Activated gamma-delta T cell treated with anti-CD3 and anti-CD28 coated beads, Interleukin-2, amount 50 U/mL, for 16 hours (primary cell): ENCODE measurements at places on chromosomes 4 and X.

DNA sequence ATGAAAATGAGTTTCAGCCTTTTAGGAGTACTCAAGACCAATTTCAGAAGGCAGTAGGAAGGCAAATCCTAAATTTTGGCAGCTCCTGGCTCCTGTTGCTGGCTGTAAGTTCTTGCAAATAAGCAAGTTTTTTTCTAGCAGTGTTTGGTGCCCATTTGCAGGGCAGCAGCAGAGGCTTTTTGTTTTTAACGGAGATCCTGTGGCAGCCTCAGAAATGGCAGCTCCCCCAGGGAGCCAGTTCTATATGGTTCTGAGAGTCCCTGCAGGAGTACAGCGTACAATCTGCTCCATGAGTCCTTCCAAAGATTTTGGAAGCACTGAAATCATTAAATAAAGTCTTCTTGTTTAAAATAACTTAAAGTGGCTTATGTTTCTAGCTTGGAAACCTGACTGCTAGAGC lies 171.9 kb downstream of the NDST4 start:
- no peak for DNase-seq

DNA sequence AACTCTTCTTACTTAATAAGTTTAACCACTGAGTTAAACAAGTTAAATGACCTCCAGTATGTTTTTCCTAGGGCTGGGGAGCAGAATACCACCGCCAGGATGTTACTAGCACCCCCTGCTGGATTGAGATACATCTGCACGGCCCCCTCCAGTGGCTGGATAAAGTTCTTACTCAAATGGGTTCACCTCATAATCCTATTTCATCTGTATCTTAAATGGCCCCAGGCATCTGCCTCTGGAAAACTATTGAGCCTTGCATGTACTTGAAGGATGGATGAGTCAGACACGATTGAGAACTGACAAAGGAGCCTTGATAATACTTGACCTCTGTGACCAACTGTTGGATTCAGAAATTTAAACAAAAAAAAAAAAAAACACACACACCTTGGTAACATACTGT lies 61.5 kb upstream of the MMAA start:
- peak; percentile 1 for DNase-seq

DNA sequence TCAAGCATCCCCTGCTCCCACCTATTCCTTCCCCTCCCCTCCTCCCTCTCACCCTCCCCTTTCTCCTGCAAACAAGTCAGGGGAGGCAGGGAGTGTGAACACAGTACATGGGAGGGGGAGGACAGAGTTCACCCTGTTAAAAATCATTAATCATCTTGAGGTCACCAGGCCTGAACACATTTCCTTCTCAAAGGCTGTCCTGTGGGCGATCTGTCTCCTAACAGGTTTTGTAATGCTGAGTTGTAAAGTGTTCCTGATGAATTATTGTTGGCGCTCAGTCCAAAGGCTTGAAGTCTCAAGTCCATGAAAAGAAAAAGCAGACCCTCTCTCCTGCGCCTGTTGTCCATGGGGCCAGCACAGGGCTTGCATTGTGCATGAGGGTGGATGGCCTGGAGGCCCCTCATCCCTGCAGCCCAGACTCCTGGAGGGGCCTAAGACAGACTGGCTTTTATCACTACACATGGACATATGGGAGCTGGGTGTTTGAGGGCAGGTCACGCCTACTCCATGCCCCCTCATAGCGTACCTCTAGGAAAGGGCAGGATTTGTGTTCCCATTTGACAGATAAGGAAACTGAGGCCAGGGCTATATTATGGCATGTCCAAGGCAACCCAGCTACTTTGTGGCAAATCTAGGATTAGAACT lies 189.1 kb downstream of the RAB28 start:
- DNase-seq: no peak

- no peak for DNase-seq
Observed at GRCh38 chrX:8815460-8816065, 14.4 kb upstream of the FAM9A start.

GRCh38 chr4:185112104-185112503 lies 31.0 kb upstream of the SLC25A4 start:
- no peak for DNase-seq

- no peak for DNase-seq
Observed at GRCh38 chr4:108483079-108483478, 137.3 kb upstream of the RPL34 start.

- DNase-seq: no peak
Observed at GRCh38 chrX:37779857-37780256, at the start of gene CYBB. CYBB (plus strand) TSS chrX:37780059; CDS start chrX:37780078, 19 bp downstream.

GRCh38 chrX:2325076-2325784 lies 175.5 kb downstream of the DHRSX start:
- DNase-seq: peak; percentile 17

- DNase-seq: no peak
Observed at GRCh38 chr4:174037049-174037448, 246.4 kb downstream of the FBXO8 start.

- DNase-seq: no peak
Observed at GRCh38 chr4:1244081-1244977, 4.6 kb downstream of the CTBP1 start.

- DNase-seq: no peak
Observed at GRCh38 chrX:16970977-16971376, 24.5 kb downstream of the REPS2 start.

GRCh38 chrX:46642145-46642544 lies 68.6 kb downstream of the CHST7 start:
- DNase-seq: no peak

- no peak for DNase-seq
Observed at GRCh38 chr4:33086331-33086925, 2366.3 kb downstream of the PCDH7 start.

GRCh38 chr4:6111354-6111960 lies 88.9 kb downstream of the JAKMIP1 start:
- DNase-seq: no peak

- no peak for DNase-seq
Observed at GRCh38 chrX:39002466-39002865, 201.2 kb downstream of the MID1IP1 start.

GRCh38 chr4:47217884-47218283 lies 186.5 kb downstream of the GABRB1 start:
- no peak for DNase-seq

DNA sequence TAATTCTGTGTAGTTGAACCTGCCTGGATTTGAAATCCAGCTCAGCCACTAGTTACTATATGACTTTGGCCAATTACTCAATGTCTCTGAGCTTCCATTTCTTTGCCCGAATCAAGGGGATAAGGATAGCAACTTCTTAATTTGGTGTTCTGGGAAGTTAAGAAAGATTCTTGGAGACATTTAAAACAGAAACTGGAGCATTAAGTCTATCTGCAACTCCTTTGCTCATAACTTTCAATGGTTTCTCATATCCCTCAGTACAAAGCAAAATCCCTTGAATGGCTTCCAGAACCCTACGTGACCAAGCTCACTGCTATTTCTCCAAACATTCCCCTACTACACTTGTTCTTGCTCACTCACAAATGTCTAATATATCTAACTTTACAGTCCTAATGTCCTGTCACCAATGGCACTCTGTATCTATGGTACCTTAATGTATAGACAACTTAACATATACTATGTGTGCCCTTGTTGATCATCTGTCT lies 849.1 kb upstream of the SLIT2 start:
- no peak for DNase-seq

DNA sequence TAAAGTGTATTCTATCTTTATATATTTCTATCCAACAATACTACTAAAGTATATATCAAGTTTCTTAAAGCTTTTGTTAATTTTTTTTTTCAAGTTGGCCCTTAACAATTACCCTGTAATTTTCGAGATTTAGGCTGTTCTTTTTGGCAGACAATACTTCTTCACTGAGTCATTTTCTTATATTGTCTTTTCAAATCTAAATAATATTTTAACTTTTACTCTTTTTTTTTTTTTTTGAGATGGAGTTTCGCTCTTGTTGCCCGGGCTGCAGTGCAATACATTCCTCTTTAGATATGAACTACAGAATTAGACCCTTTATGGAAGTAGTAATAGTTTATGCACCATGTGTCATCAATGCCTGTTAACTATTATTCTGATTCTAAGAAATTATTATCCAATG lies 120.7 kb downstream of the GLRA3 start:
- DNase-seq: no peak

DNA sequence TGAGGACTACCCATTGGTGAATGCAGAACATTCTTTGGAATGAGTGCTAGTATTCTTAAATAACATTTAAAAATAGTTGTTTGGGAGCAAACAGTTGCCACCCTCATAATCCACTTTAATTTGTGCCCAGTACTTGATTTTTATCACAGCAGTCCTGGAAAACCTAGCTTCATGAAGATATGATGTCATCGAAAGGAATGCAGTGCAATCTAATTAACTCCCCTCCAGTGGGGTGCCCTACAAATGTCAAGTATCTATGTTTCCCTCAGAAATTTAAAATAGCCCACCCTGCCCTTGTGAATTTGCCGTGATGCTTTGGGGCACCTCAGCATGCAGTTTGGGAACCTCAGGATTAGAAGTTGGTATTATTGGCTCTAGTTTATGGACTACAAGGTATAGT lies 5.4 kb downstream of the RAB9A start:
- no peak for DNase-seq

DNA sequence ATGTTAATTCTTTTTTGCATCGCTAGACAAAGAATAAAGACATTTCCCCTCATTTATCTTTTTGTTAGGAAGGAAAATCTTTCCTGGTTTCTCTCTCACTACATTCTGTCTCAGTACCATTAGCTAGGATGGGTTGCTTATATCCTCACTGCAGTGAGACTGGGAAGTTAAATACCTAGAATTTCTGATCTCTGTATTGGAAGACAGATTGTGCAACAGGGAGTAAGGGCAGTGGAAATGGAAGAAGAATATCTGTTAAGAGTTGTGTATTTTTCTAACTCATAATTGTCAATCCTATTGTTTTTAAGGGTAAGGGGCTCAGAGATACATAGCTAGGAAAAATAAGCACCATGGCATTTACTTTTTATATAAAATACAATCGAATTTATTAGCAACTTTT lies 19.6 kb downstream of the PTPN13 start:
- DNase-seq: no peak

DNA sequence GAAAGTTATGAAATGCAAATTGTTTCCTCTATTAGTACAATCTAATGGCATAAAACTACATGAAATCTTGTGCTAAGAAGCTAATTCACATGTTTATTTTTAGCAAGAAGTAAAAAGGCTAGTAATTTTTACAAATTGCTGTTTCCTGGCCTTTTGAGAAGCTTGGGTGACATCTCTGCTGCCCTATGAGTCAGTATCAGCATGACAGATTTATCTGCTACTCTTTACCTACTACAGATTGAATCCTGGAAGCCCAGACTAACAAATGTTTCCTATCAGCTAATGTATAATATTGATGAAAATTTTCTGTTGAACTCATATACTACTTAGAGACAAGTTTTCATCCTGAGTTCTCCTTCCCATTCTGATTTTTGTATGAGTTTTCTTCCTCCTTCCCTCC lies 232.4 kb downstream of the DCTD start:
- DNase-seq: no peak

- no peak for DNase-seq
Observed at GRCh38 chr4:168336837-168337549, 18.4 kb upstream of the DDX60 start.

- no peak for DNase-seq
Observed at GRCh38 chr4:32196950-32197688, 1477.0 kb downstream of the PCDH7 start.

DNA sequence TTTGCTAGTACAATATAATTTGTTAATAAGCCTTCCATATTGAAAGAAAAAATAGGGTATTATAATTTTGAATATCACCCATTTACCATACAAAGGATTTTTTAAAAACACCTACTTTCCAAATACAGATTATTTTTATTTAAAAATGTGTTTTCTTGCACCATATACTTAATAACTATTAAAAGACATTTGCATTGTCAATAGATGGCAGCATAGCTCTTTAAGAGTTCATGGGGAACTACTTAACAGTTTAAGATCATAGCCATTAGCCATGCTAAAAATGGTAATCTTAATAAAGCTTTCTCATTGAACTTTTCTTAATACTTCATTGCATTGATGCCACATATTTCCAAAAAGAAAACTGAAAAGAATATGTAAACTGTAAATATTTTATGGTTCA lies 1995.9 kb downstream of the C4orf33 start:
- no peak for DNase-seq

DNA sequence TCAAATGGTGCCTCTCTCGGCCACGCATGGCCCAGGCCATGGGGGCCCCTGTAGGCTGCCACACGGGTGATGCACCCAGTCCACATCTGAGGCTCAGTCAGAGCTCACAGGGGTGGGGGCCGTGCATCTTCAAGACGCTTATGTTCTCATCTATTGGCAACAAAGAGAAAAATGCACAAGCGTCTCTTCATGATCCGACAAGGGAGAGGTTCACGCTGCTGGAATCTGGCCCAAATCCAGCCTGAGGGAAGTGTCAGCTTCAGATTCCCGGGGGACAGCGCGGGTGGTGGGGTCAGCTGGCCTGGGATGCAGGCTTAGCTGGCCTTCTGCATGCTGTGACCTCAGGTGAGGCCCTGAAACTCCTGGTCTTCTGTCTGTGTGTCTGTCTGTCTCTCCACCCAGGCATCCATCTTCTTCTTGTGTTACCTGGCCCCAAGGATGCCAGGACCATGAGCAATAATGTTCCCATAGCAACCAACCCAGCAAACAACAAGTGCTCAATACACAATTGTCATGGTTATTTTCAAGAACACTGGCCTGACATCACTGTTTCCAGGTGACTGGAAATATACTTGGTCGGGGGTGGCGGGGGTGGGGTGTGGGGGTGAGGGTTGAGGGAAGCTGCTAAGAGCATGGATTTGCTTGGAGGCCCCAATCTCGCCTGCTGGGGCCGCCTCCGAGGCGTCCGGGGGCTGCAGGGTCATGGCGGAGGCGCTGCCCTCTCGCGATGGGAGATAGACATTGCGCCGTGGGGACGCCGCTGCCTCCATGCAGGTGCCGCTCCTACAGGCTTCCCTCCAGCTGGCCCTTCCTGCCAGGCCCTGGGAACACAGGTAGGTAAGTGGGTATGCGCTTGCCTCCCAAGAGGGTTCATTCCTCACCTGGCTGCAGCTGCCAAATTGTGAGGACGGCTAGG lies 48.3 kb downstream of the ABLIM2 start:
- DNase-seq: no peak

DNA sequence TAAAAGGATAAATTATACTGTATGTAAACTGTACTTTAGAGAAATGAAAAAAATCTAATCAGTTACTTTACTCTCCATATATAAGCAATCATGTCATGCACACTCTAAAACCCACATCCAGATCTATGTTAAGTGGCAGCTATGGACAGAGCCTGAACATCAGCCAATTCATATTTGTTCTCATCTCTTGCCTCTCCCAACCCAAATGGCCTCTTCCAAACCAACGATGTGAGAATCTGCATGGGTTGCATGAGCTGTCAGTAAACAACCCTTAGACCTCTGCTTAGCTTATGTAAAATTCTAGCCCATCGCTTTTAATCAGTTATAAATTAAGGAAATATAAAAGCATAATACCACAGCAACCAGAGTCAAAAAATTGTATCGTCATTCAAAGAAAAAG lies 288.7 kb upstream of the INTU start:
- no peak for DNase-seq
